ENCODE measurements at places on chromosomes 7 and 10.

- peak; percentile 9 for DNase-seq
These were observed 266.0 kb downstream of the C7orf25 start for GRCh38 chr7:42645906-42646305.

DNA sequence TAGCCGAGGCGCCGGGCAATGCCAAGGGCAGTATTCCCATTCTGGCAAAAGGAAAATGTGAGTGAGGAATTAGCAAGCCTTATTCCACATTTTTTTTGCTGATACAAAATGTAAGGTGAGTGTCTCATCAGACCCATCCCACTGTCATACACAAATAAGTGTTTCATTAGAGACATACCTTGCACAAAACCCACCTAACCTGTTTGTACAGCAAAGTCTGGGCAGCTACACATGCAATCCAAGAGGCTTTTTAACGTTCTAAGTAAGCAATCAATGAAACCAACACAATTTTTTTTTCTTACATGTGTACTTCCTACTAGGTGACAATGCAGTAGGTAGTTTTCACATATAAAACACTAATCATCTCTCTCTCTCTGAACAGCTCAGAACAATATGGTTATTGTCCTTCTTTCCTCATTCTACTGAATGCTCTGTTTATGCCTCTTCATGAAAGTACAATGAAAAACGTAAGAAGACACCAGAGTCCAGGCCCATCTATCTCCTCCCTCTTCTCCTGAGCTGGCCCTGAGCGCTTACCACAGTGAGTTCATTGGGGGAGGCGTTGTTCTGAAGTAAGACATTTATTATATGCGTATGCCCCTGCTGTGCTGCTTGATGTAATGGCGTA is 217.2 kb downstream of the ANK3 start:
- DNase-seq, result no peak

DNA sequence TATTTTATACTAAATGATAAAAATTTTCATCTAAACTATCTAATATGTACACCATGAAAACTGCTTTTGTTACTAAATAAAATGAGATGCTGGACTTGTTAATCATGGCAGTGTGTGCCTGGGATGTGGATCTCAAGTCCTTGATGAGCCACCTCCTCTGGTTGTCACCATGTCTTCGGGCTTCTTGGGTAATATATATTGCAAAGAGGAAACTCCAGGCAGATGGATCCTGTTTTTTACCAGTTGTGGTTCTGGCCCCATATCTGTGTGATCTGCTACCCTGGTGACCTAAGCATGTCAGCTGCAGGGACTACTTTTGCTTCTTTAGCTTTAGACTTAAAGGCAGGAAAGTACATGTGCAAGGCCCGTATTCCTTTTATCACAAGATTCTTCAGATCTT is 46.2 kb downstream of the TMEM60 start:
- DNase-seq, result no peak

GRCh38 chr10:122515022-122515424 is 45.5 kb upstream of the DMBT1 start:
- no peak for DNase-seq

GRCh38 chr10:102652170-102652916 is 8.1 kb downstream of the TRIM8 start:
- DNase-seq, result no peak

- no peak for DNase-seq
These were observed 223.7 kb downstream of the CXCL12 start for GRCh38 chr10:44161184-44161583.

DNA sequence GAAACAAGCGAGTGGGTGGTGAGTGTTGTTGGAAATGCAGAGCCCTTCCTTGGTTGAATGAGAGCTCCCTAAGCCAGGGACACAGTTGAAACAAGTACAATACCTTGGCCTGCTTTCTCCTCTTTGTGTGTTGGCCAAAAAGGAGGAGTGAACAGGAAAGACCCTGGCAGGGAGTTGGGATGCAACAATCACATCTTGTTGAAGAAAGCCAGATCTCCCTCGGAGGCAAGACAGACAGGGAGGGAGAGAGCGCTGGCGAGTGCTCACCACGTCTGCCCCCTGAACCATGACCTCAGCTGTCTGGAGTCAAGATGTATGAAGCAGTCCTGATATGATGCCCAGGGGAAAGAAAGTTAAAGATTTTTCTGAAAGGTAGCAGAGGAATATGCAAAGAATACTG is 66.8 kb downstream of the ADAM12 start:
- no peak for DNase-seq

GRCh38 chr7:137032436-137032835 is 164.0 kb downstream of the CHRM2 start:
- DNase-seq, result peak; percentile 31

- no peak for DNase-seq
These were observed 150.2 kb downstream of the DGKB start for GRCh38 chr7:14752301-14752700.
